ENCODE measurements at places on chromosomes 11 and 22. TPM values are rescaled to one million over a fixed set of nuclear protein-coding genes. Genes with fewer than 3 reads are reported as not detected.

The OMP gene
- total RNA-seq: 0.86 TPM

The SPON1 gene
- 0.22 TPM for total RNA-seq

The MAP6 gene
- total RNA-seq: 0.77 TPM

The ATG2A gene
- total RNA-seq: 22.1 TPM

- peak; percentile 24 for DNase-seq
These were observed 48.9 kb downstream of the ST14 start for GRCh38 chr11:130208241-130209127.

DNA sequence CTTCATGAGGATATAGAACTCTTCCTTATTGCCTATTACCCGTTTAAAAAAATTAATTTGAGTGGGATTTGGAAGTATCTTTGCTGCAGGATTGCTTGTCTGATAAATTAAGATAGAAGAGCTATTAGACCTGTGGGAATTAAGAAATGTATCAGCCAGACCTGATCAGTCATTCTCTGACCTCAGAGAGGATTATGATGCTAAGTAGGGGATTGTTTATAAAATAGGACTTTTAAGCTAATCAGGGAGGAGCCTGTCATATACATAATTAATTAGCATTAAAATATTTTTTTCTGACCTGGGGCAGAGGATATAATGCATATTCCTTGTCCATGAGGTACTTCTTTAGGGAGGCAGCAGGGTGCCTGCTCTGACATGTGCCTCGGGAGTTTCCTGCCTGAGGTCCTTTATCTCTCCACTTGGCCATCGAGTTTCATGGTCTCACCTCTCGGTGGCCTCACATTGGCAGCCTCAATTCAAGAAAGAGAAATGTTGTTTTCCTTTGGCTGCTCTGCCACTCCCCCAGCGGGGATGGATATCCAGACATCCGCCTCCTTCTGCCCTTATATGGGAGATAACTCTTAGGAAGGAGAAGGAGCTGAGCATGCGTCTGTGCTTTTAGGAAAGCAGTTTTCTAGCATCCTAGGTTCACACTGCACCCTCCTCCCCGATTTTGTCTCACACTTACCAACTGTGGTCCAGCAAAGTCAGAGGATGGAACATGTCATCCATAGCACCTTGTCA is 41.1 kb downstream of the DIXDC1 start:
- DNase-seq: peak; percentile 86

- no peak for DNase-seq
These were observed 817.4 kb downstream of the NTM start for GRCh38 chr11:132187814-132188213.

DNA sequence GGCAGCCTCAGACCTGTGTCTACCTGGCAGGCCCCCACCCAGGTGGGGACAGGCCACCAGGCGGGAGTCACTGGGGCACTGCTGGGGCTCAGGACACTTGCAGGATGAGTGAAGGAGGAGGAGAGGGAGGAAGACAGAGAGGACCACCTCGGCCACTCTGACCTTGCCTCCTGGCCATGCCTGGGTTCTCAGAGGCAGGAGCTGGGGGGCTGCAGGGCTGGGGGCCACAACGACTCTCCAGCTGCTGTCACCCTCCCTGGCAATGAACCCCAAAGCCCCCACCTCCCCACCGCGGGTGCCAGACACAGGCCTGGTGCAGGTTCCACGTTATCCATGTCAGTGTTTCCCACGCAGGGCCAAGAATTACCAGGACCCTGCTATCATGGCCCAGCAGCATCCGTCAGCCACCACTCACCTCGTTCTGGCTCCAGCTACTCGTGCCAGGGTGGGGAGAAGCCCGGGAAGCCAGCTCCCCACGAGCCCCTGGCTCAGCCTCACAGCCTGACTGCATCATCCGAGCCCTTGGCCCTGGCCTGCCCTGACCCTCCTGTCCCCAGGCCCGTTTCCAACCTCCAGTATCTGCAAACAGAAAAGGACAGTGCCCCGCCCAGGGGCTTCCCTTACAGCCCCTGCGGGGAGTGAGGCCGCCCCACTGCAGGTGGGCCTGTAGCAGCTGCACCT is 62.4 kb downstream of the BRD1 start:
- DNase-seq: peak; percentile 23

- DNase-seq: peak; percentile 45
These were observed 3.0 kb upstream of the SEC14L3 start for GRCh38 chr22:30474683-30475424.

- peak; percentile 22 for DNase-seq
These were observed at the start of gene APOBEC3A for GRCh38 chr22:38957046-38957770. Gene APOBEC3A, plus strand, starts transcription at chr22:38957609. Its CDS starts 83 bp downstream, at chr22:38957692.

- DNase-seq: no peak
These were observed 49.7 kb downstream of the EXT2 start for GRCh38 chr11:44145011-44145775.

DNA sequence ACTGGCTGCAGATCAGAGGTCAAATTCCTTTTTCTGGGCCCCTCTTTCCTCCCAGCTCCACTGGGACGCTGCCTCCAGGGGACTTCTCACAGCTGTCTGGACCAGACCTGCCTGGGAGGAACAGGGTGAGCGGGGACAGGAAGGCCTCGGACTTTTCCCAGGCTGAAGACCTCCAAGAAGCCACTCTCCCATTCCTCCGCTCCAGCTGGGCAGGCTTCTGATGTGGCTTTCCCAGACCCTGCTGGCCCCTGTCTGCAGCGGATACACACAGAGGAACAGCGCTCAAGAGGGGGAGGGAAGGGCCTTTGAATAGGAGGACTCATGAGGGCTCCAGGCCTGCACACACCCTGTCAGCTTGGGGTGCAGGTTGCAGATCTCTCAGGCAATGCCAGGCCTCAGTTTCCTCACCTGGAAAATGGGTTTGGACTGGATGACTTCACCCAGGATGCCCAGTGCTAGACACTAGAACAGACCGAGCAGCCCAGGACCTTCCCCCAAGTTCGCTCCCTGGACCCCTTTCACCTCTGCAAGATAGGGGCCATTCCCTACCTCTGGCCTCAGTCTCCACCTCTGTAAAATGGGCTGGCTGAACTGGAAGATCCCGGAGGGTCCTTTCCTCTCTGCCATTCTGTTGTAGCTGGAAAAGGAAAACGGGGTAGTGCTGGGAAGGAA is 36.6 kb downstream of the MB start:
- no peak for DNase-seq

- no peak for DNase-seq
These were observed 41.0 kb upstream of the PARVG start for GRCh38 chr22:44139773-44140172.

GRCh38 chr11:76616676-76617552 is 53.6 kb downstream of the LRRC32 start:
- DNase-seq: peak; percentile 3

- no peak for DNase-seq
These were observed 4.3 kb upstream of the OR51V1 start for GRCh38 chr11:5204787-5205186.

All from H9 (cell line).